Osteocyte (in vitro differentiated cells): ENCODE measurements at places on chromosomes 7 and 10. TPM values are rescaled to one million over a fixed set of nuclear protein-coding genes. Genes with fewer than 3 reads are reported as not detected.

The EZH2 gene
- total RNA-seq, result 13.0 and 14.9 TPM in 2 replicates

The EN2 gene
- 3.3 and 3.4 TPM in 2 replicates for total RNA-seq

The STEAP2 gene
- total RNA-seq, result not detected in 2 replicates

The AKR1C4 gene
- total RNA-seq, result not detected in 2 replicates

The C10orf105 gene
- total RNA-seq, result not detected in 2 replicates

The DPYSL4 gene
- total RNA-seq, result 33.8 and 34.7 TPM in 2 replicates

The VWA2 gene
- total RNA-seq, result not detected in 2 replicates

The OR13A1 gene
- total RNA-seq, result not detected in 2 replicates

The TAC1 gene
- total RNA-seq, result not detected in 2 replicates

The CASD1 gene
- total RNA-seq, result 15.9 and 19.4 TPM in 2 replicates

The CALCR gene
- not detected in 2 replicates for total RNA-seq

The FAM25A gene
- total RNA-seq, result not detected in 2 replicates

The FBXO24 gene
- 0.46 and 0.94 TPM in 2 replicates for total RNA-seq

The GIMAP8 gene
- total RNA-seq, result not detected in 2 replicates

The ZNF727 gene
- not detected in 2 replicates for total RNA-seq

The MBL2 gene
- total RNA-seq, result not detected in 2 replicates

The CRCP gene
- 25.8 and 26.5 TPM in 2 replicates for total RNA-seq

The SEMA3D gene
- 18.6 and 19.4 TPM in 2 replicates for total RNA-seq
